ENCODE measurements at places on chromosomes 1 and 21. TPM values are rescaled to one million over a fixed set of nuclear protein-coding genes. Genes with fewer than 3 reads are reported as not detected.

The SLAMF7 gene
- total RNA-seq: not detected

The MTARC2 gene
- 4.3 TPM for total RNA-seq

The PRKAA2 gene
- total RNA-seq: 8.8 TPM

The UTS2 gene
- total RNA-seq: not detected

The MACO1 gene
- 8.9 TPM for total RNA-seq

The LYPD8 gene
- total RNA-seq: not detected

The RHBDL2 gene
- total RNA-seq: 0.08 TPM
